ENCODE measurements at places on chromosomes 5 and 9. TPM values are rescaled to one million over a fixed set of nuclear protein-coding genes. Genes with fewer than 3 reads are reported as not detected.
A peak's percentile ranks its signal among the peaks of the same experiment; 100 is the strongest.

GRCh38 chr9:13570068-13570974, 290.8 kb upstream of the MPDZ start:
- no peak for DNase-seq

PCDHB13 gene
- total RNA-seq: 3.6 TPM

MCTP1 gene
- 5.6 TPM for total RNA-seq

GRCh38 chr9:112699230-112699629, 18.7 kb downstream of the INIP start:
- DNase-seq: no peak

- DNase-seq: peak; percentile 50
Measured at GRCh38 chr5:35202319-35203111, 27.8 kb downstream of the PRLR start.

TMOD1 gene
- 201 TPM for total RNA-seq

GRCh38 chr5:73654171-73654811, 28.3 kb downstream of the ARHGEF28 start:
- DNase-seq: no peak

Data from heart left ventricle (tissue), 16 donors.